ENCODE measurements at places on chromosomes 12 and 14. TPM values are rescaled to one million over a fixed set of nuclear protein-coding genes. Genes with fewer than 3 reads are reported as not detected.

The LGR5 gene
- total RNA-seq = 7.5 TPM

The CHGA gene
- 2.6 TPM for total RNA-seq

The SLC11A2 gene
- total RNA-seq = 76.8 TPM

The DDN gene
- 23.6 TPM for total RNA-seq

The IL26 gene
- not detected for total RNA-seq

The KRT85 gene
- total RNA-seq = not detected

The A2M gene
- 306 TPM for total RNA-seq

The CCDC177 gene
- not detected for total RNA-seq

The CLECL1 gene
- total RNA-seq = 0.35 TPM

The CCDC38 gene
- not detected for total RNA-seq

The MSI1 gene
- 4.8 TPM for total RNA-seq

The CPM gene
- 28.6 TPM for total RNA-seq

The KRT74 gene
- not detected for total RNA-seq

The SDR9C7 gene
- total RNA-seq = not detected

The RFC5 gene
- total RNA-seq = 25.1 TPM

The KRT8 gene
- 177 TPM for total RNA-seq

The KERA gene
- total RNA-seq = 2.7 TPM

The NPFF gene
- total RNA-seq = not detected

The KLRC1 gene
- 0.41 TPM for total RNA-seq

The SYNDIG1L gene
- total RNA-seq = 0.06 TPM

The ARHGEF25 gene
- 29.2 TPM for total RNA-seq

The ARMH4 gene
- 38.0 TPM for total RNA-seq

The LRTM2 gene
- total RNA-seq = 0.35 TPM

The KLRK1 gene
- total RNA-seq = 0.41 TPM

The TRIM9 gene
- total RNA-seq = 1.6 TPM

The SPX gene
- total RNA-seq = 13.3 TPM

The USP15 gene
- 70.9 TPM for total RNA-seq

The TMEM119 gene
- 29.7 TPM for total RNA-seq

The CLEC4D gene
- total RNA-seq = 1.8 TPM

The RNF41 gene
- total RNA-seq = 40.6 TPM

The COX14 gene
- total RNA-seq = 48.9 TPM

The MGP gene
- 54.7 TPM for total RNA-seq

The TROAP gene
- 13.0 TPM for total RNA-seq

The NEUROD4 gene
- total RNA-seq = not detected

The APEX1 gene
- 76.1 TPM for total RNA-seq

The SAMD15 gene
- total RNA-seq = 5.3 TPM

The COCH gene
- 2.3 TPM for total RNA-seq

The NOVA1 gene
- 14.6 TPM for total RNA-seq

The GZMH gene
- not detected for total RNA-seq

The FITM1 gene
- total RNA-seq = 39.1 TPM

The KITLG gene
- 30.9 TPM for total RNA-seq

The FBXO21 gene
- 112 TPM for total RNA-seq

The GLTP gene
- 37.0 TPM for total RNA-seq

The FGD6 gene
- 14.5 TPM for total RNA-seq

The ASPG gene
- 12.3 TPM for total RNA-seq

The TAS2R20 gene
- 9.4 TPM for total RNA-seq

The TSPAN31 gene
- total RNA-seq = 41.7 TPM

The SLC25A47 gene
- total RNA-seq = not detected

The OAS1 gene
- 13.3 TPM for total RNA-seq

The LMO3 gene
- total RNA-seq = 5.5 TPM

The GPD1 gene
- total RNA-seq = 60.8 TPM

The KLHDC1 gene
- total RNA-seq = 6.2 TPM

The GDF3 gene
- total RNA-seq = 0.64 TPM

The AMDHD1 gene
- total RNA-seq = 0.88 TPM

The DEPDC4 gene
- 5.1 TPM for total RNA-seq

All from metanephros (tissue), 2 donors.